BE2C (cell line): ENCODE measurements at places on chromosomes 5 and 9.

DNA sequence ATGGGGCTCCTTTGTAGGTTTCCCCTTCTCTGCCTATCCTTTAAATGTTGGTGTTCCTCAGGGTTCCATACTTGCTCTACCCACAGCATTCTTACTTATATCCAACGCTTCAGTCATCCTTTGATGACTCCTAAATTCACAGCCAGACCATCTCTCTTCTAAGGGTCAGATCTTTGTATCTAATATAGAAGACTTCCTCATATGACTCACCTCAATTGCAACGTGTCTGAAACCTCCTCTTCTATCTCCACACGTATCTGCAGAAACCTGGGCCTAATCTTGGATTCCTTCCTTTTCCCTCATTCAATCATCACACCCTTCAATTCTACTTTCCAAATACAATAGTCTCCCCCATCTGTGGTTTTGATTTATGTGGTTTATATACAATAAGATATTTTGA lies 68.3 kb downstream of the HMGCR start:
- no peak for DNase-seq

GRCh38 chr5:139222346-139222745 lies 24.2 kb upstream of the SIL1 start:
- DNase-seq = no peak

DNA sequence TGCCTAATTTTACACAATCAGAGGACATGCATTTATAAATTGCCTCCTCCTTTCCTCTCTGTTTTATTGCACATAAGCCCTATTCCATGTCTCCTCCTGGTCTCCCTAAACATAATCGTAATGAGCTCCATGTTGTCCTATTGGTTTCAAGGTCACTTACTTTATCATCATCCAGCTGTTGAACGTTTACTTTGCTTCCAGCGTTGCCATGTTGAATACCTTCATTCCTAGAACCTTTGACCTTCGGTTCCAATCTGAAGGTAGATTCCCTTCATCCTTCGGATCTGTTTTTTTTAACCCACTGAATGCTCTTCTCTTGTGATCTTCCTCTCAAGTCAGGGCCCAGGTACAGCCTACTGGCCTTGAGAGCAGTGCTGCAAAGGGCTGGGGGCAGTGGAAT lies 84.3 kb downstream of the PJA2 start:
- DNase-seq = no peak

- no peak for DNase-seq
Observed at GRCh38 chr5:124704594-124705284, 41.7 kb downstream of the ZNF608 start.

DNA sequence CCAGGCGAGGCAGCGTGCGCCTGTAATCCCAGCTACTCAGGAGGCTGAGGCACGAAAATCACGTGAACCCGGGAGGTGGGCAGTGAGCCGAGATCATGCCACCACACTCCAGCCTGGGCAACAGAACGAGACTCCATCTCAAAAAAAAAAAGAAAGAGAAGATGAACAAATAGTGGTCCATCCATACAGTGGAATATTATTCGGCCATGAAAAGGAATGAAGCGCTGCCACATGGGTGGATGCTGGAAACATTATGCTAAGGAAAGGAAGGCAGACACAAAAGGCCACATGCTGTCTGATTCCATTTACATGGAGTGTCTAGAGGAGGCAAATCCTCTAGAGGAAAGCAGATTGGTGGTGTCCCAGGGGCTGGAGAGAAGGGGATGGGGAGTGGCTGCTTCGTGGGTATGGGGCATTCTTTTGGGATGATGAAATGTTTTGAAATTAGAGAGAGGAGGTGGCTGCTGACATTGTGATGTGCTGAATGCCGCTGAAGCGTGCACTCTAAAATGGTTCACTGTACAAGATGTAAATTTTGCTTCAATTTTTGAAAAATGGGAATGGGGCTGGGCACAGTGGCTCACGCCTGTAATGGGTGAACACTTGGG lies 17.0 kb downstream of the PLPP7 start:
- no peak for DNase-seq

GRCh38 chr9:125521462-125522327 lies 185.3 kb downstream of the MAPKAP1 start:
- no peak for DNase-seq

GRCh38 chr9:129282272-129282671 lies 104.2 kb upstream of the IER5L start:
- DNase-seq = no peak

GRCh38 chr5:122844136-122844909 lies 1.1 kb upstream of the SNX24 start:
- DNase-seq = no peak

DNA sequence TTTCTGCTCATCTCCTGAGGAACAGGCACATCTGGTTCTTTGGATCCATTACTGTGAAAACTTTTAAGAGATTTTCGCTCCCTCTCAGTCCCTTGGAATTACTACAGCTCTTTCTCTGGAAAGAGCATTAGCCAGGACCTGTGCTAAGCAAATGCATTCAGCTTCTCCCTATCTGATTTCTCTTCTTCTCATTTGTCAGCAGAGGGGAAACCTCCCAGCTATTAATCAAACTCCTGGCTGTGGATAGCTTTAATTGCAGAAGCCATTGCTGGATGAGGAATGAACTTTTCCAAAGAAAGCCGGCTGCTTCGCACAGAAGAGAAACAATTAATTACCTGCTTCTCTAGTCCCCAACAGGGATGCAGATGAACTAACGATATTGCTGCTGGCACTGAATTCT lies 37.9 kb downstream of the TLR4 start:
- no peak for DNase-seq

DNA sequence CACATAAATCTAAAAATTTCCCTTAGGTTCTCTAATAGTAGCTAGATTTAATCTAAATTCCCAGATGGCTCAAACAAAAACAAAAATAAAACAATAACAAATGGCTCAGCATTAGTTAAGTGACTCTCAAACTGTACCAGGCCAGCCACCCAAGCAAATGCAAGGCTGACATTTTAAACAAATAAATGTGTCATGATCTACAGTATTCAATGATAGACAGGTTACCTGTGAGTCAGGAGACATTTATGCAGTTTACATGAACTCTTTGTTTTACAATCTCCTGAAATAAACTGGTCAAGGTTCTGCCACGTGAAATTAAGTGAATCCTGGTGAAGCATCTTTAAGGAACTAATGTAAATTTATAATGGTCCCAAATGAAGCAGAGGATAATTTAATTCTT lies 580.2 kb upstream of the PTPRD start:
- no peak for DNase-seq

DNA sequence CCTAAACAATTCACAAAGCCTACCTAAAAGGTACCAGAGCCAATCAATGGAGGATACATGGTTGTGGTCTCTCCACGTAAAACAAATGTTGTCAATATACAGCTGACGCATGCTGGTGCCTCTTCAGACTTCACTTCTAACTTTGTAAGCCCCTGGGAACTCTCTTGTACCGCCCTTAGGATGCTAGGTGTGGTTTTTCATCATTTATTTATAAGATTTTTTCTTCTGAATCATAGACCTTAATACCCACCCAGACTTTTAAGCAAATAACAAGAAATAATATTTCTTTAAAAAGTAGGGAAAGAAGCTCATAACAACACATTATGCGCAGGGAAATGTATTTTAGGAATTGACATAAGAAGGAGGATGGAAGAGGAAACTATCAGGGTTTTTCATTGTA lies 33.0 kb downstream of the SSBP2 start:
- DNase-seq = no peak

DNA sequence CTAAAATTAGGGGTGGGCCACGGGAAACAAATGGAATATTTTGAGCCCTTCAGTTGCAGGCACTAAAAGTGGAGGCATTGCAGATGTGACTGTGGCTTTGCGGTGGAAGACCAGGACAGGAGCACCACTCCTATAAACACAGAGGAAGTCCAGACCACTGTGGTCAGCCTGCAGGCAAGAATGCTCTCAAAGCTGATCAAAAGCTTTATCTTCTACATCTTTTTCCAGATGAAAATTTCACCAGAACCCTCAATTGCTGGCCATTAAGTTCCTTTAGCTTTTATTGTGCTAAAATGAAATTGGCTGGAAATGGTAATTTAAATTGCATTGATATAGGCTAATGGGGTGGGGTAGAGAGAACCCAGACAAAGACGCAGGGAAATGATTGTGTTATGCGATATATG lies 208.8 kb downstream of the ERCC6L2 start:
- peak; percentile 70 for DNase-seq
